Dermis microvascular lymphatic vessel endothelial cell (primary cell): ENCODE measurements at places on chromosomes 2 and 18. TPM values are rescaled to one million over a fixed set of nuclear protein-coding genes. Genes with fewer than 3 reads are reported as not detected.
A peak's percentile ranks its signal among the peaks of the same experiment; 100 is the strongest.

Gene SEMA4F
- total RNA-seq = 2.6 and 5.1 TPM in 2 replicates

DNA sequence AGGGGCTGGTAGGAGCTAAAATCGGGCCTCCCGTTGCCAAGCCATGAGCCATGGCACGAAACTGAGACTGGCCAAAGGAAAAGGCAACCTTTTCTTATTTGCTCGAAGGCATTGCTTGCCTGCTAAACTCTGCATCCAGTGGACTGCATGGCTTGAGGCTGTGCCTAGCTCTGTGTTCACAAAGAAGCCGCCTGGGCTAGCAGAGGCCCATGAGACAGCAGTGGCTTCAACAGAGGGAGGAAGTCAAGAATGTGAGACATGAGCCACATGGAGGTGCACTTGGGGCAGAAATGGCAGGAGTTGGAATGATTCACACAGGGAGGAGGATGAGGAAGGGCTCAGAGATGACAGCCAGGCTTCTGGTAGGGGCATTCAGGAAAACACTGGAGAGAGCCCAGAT, 33.5 kb downstream of the TPRKB start:
- no peak for DNase-seq

DNA sequence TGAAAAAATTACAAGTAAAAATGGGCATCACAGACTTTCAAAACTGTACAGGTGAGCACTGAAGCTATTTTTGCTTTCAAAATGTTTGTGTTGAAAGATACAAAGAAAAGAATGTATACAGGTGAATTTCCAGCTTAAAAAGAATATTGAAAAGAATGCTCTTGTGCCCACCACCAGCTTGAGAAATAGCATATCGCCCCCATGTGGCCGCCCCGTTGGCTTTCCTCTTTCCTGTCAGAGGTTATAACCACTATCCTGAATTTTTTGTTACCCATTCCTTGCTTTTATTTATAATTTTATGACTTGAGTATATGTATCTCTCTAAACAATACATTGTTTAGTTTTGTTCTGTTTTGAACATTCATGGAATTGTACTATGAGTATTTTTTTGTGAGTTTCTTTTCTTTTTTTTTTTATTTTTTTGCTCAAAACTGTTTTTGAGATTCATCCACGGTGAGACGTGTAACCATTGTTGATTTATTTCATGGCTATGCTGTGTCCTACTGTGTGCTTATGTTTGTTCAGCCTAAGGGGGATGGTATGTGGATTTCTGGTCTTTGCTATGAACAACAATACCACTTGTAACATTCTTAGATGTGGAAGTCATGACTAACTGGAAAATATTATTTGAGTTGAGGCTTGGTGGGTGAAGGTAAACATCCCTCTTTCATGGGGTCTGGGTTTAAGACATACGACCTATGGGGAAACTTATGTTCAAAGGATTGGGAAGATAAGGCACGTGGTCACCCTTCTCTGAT, 11.6 kb downstream of the TRPM8 start:
- DNase-seq = no peak

DNA sequence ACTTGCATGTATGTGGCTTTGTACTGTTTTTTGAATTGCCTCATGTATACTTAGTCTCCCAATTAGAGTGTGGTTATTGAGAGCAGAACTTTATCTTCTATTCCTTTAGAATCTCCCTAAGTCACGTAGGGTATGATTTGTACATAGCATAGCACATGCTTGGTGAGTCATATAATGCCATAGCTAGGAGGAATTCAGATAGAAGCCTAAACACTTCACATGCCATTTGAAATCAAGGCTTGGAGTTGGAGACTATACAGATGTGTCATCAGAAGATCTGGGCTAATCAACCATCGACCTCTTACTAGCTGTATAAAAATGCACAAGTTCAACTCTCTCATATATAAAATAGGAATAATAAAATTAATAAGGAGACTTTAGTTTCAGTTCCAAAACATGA, 222.6 kb upstream of the ST6GAL2 start:
- no peak for DNase-seq

Gene LYG2
- total RNA-seq = not detected in 2 replicates

DNA sequence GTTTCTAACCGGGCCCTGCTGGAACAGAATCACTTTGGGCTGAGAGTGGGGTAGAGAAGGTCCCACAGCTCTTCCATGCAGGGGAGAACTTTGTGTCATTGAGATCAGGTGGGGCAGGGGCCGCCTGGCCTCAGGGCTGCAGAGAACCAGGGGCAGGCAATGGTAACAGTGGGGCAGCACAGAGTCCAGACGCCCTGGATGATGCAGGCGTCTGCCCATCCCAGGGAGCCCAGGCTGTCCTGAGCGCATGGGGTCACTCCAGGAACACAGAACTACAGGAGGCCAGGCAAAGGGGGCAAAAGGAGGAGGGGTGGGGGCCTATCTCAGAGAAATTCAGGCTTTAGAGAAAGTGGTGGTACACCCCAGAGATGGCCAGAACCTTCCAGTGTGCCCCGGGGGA, 121.3 kb downstream of the NDUFA10 start:
- no peak for DNase-seq

- DNase-seq = peak; percentile 29
Observed at GRCh38 chr18:29076645-29077044, 899.7 kb upstream of the CDH2 start.

Gene HOXD11
- not detected in 2 replicates for total RNA-seq

Gene AFF3
- under 0.01 TPM in 2 replicates for total RNA-seq

GRCh38 chr2:128395196-128395595, 76.5 kb upstream of the HS6ST1 start:
- DNase-seq = no peak

Gene FN1
- 226 and 416 TPM in 2 replicates for total RNA-seq

- DNase-seq = peak; percentile 2
Observed at GRCh38 chr2:124025171-124025580, at the start of gene CNTNAP5. CNTNAP5 (plus strand) TSS chr2:124025287; CDS start chr2:124025651, 364 bp downstream.

DNA sequence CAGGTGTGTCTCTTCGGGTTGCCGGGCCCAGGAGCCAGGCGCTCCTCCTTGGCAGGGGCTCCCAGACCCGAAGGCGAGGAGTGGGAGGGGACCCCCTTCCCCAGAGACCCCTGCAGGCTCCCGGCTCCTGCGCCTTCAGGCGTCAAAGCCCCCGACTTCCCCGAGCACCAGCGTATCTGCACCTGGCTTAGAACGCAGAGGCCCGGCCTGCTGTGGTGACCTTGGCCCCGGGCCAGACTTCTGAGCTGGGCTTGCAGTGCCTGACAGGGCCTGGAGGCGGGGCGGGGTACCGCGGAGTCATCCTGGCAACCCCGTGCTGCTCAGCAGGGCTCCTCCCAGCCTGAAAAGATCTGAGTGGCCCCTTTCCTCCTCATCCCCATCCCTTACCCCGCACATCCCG, 27.0 kb downstream of the SKA1 start:
- peak; percentile 12 for DNase-seq

DNA sequence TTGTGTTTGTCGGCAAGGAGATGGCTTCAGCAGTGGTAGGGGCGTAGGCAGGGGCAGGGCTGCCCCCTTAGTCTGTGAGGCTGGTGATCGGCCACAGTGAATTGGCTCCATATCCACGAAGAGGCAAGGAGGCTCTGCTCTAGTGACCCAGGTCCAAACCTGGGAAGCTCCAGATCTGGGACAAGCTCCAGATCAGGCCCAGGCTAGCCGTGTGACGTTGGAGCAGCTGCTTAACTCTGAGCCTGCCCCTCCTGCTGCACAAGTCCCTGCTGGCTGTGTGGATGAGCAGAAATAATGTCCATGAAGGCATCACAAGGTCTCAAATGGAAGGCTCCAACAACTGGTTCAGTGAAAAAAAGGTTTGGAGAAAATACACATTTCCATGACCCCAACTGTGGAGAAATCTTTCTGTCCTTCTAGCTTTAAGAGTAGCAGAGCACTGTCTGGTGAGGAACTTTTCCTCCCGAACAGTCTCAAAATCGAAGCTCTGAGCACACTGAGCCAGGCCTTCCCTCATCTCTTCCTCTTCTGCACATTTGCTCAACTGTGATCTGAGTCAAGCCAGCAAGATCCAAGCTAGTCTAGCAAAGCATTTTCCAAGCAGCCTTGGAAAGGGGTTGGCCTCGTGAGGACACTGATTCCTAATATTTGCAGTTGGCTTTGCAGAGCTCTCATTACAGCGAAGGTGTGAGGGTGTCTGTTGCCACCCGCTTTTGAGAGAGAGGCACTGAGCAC, 67.0 kb upstream of the TCF7L1 start:
- DNase-seq = no peak

DNA sequence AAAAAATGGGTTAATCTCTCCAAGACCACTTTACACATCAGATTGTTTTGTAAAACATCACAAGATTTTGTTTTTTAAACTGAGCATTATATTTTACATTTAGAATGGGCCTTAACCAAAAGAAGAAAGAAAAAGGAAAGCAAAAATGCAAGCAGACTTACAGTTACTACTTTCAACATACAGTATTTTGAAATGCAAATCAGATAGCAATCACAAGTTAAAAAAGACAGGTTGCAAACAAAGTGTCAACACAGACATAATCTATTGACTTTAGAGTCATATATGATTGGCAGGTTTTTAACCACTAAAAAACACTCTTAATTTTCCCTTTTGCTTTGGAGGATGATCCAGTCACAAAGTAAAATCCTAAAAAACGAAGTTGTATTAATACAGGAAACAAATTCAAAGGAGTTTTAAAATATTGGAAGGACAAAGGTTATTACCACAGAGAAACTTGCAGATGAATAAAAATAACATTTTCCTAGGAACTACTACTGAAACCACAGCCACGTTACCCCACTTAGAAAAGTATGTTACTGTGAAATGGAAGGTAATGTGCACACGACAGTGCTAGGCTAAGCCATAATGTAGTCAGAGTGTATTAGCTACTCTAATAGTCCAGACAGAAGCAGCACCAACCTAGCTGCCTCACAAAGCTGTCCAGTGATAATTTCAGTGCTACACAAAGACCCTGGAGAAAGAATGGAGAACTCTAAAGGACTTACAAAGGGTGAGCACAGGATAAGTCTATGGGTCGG, 22.9 kb downstream of the DARS1 start:
- no peak for DNase-seq

DNA sequence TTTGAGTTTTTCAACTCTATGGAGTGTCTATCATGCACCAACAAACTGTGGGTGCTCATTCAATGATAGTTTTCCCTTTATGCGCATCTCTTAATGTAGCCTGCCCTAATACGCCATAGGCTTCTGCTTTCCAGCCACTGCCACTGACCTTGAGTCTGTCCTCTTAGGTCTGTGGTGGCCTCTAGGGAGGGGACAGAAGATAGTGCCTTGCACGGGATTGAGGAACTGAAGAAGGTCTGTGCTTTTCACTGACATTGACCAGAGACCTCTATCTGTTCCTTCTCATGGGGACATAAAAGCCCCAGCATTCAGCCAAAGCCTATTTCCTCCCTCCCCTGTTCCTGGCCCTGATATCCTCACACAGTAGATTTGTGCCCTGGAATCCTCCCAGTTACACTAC, 2.3 kb downstream of the GCKR start:
- DNase-seq = no peak

Gene STAT4
- 0.13 and 0.51 TPM in 2 replicates for total RNA-seq

Gene PSTPIP2
- total RNA-seq = 0.63 and 0.64 TPM in 2 replicates

DNA sequence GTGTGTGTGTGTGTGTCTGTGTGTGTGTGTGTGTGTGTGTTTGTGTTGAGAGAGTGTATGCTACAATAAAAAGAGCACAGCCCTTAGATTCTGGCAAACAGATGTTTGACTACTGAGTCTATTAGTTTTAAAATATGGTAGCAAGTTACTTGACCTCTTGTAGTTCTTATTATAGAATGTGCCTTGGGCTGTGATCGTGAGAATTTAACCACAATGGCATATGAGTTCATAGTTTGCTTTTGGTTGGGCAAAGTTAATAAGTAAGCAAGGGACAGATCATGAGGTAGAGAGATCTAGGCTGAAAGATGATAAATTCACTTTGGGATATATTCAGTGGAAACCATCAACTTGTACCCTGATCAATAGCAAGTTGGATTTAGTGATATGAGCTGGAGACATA, 334.3 kb upstream of the VWC2L start:
- DNase-seq = no peak

- no peak for DNase-seq
Observed at GRCh38 chr2:106977717-106978116, 91.8 kb upstream of the ST6GAL2 start.

Gene NABP1
- 8.5 and 10.3 TPM in 2 replicates for total RNA-seq

DNA sequence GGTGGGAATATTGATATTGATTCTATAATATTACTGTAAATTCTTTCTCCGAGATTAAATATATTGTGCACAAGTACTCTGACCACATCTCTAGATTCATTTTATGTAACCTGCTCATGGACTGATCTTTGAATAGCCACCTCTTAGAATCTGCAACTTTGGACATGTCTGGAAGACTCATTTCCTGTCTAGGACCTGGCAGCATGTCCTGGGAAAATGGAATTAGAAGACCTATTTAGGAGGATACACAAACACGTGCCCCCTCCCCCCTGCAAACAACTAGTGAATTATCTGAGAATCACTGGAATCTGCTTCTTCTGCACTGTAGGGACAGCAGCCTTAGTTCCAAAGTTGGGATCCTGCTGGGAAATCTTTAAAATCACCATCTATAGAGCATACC, 94.1 kb downstream of the UBE2E3 start:
- peak; percentile 51 for DNase-seq

Gene REG3A
- not detected in 2 replicates for total RNA-seq

- no peak for DNase-seq
Observed at GRCh38 chr2:226435146-226435545, 364.5 kb downstream of the IRS1 start.

Gene CHRNG
- not detected in 2 replicates for total RNA-seq

Gene PHOSPHO2
- total RNA-seq = 1.7 and 2.5 TPM in 2 replicates

- no peak for DNase-seq
Observed at GRCh38 chr2:235806986-235807750, 313.3 kb downstream of the AGAP1 start.

- no peak for DNase-seq
Observed at GRCh38 chr2:151275291-151275690, 13.6 kb upstream of the RBM43 start.

Gene CNDP1
- total RNA-seq = not detected in 2 replicates

DNA sequence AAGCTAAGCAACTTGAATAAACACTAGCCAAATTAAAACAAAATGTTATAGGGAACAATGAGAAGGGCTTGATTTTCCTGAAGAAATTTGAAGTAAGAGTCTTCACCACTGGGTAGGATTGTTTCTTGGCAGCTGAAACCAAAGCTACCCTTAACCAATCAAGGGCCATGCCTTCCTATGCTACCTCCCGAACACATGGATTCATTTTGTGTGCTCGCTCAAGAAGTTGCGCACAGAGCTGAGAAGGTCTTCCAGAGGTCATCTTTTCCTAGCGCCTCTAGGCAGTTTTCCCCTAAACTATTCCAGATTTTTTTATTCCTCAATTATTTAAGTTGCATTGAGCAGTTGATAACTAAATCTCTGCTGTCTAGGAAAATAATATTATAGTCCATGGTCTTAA, 264.6 kb downstream of the RBM43 start:
- no peak for DNase-seq

- no peak for DNase-seq
Observed at GRCh38 chr18:26550998-26551694, 2.8 kb upstream of the KCTD1 start.
